ENCODE measurements at places on chromosomes 7 and 10.

DNA sequence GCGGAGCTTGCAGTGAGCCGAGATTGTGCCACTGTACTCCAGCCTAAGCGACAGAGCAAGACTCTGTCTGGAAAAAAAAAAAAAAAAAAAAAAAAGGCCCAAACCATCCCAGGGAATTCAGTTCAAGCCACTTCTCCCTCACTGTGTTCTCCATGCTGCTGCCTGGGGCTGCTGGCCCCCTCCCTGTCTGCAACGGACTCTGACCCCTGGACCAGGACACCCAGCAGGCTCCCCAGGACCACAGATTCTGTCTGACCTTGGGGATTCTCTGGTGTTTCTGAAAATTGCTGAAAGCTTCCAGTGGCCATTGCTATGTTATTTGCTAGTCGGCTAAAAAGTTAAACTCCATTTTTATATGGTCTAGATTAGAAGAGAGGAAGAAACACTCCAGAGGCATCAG, 261.7 kb upstream of the C7orf33 start:
- no peak for DNase-seq

DNA sequence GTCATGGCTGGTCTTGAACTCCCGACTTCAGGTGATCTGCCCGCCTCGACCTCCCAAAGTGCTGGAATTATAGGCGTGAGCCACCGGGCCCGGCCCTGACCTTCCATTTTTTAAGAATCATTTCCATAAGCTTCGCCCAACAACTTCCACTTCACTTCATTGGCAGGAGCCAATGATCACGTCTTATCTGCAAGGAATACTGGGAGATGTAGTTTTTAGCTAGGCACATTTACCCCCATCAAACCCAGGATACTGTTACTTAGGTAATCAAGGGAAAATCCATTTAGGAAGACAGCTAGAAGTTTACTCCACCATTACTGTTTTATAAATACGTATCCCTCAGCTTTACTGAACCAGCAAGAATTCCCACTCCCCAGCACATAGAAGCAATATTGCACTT, 3.4 kb upstream of the CDK13 start:
- no peak for DNase-seq

GRCh38 chr7:133646472-133647315, 393.8 kb downstream of the EXOC4 start:
- no peak for DNase-seq

DNA sequence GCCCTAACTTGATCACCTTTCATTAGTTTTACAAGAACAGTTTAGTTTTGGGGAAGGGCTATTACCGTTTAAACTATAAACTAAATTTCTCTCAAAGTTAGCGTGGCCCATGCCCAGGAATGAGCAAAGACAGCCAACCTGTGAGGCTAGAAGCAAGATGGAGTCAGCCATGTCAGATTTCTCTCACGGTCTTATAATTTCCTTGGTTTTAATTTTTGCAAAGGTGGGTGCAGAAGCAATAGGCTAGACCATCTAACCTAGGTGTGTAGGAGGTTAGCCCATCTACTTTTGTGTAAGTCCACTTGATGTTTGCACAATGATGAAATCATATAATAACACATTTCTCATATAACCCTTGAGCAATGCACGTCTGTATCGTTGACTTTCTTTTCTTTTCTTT, 8.9 kb downstream of the CCL24 start:
- DNase-seq: no peak

DNA sequence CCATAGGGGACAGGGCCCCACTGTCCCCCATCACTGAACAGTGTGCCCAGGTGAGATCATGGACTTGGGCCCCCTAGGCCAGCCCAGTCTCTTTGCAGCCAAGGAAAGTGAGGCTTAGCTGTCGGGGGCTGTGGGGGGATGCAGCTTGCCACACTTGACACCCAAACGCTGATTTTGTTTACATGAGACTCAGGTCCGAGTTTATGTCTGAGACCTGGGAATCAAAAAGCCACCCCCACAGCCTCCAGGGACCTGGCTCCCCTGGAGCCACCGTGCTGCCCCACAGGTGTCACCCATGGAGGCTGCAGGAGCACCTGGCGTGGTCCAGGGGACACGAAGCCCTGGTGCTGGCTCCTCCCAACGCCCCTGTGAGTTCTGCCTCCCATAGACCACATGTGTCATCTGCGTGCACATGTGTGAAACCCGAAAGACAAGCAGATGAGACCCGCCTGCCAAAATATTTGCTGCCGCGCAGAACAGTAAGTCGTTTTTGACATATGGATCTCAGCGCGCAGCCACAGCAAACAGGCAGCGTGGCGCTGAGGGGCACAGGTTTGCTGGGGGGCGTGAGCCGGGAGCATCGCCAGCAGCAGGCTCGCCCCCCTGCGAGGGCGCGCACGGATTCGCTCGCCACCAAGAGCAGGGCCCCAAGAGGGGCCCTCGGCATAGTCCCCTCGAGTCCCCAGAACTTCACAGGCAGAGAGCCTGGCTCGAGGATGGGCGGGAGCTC, 112.3 kb downstream of the LHPP start:
- DNase-seq: no peak

GRCh38 chr7:148906707-148907498, 22.8 kb upstream of the EZH2 start:
- DNase-seq: peak; percentile 34

DNA sequence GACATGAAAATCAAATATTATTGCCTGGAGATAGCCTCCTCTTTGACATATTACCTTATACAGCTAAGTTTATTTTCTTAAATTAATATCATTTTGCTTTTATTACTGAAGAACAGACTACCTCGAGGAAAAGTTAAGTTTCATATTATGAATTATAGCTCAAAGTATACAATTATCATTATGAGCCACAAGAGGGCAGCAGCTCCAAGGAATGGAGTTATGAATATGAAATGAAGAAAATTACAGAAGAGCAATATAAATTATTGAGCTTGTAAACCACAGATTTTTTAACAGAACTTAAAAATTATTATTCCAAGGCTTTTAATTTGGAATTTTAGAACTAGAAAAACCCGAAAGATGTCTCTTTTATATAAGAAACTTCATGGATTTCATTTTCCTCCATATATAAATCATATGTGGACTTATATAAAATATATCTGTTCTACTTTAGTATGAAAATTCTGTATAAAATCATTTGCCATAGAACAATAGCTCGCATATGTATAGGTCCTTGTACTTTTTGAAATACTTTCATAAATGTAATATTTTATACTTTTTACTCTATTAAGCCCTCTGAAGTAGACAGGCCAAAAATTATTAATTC, 40.1 kb downstream of the IQUB start:
- DNase-seq: no peak

GRCh38 chr10:96374639-96374984, 15.8 kb upstream of the OPALIN start:
- DNase-seq: no peak

GRCh38 chr10:90939116-90939515, 18.2 kb upstream of the ANKRD1 start:
- DNase-seq: no peak

DNA sequence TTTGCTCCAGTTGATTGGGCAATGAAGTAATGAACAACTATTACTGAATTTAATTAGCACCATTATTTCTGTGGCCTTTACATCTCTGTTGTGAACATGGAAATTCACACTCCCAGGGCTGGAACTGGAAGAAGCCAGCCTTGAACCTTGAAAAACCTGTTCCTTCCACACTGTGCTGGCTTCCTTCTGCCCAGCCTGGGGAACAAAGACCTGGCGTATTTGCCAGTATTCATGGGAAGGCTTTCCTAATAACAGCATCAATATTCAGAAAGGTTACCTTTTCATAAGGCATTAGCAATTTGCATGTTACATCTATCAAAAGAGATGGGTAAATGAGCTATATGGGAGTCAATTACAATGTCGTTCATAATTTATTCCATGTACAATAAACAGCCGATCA, 1.3 kb downstream of the C10orf90 start:
- DNase-seq: no peak

- no peak for DNase-seq
Observed at GRCh38 chr7:13949445-13949844, 40.0 kb downstream of the ETV1 start.

GRCh38 chr7:149686011-149686410, 87.4 kb downstream of the ZNF467 start:
- DNase-seq: no peak

- no peak for DNase-seq
Observed at GRCh38 chr7:128424686-128425275, 15.0 kb upstream of the IMPDH1 start.

DNA sequence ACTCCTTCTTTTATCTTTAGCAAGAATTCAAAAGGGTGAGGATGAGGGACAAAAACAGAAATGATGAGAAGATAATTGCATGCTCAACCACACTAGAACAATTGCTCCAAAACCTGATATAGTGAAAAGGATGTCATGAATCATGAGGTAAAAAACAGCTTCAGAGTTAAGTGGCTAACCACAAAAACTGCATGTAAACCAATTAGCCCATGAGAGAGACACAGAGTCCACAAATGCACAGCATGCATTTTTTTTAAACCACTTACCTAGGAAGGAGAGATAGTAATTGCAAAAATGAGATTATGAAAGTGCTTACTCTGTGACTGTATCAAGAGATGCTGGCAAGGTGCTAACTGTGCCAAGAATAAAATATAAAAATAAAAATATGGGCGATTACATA, 132.9 kb downstream of the MBL2 start:
- DNase-seq: no peak

GRCh38 chr7:36880108-36880507, 155.8 kb upstream of the AOAH start:
- DNase-seq: no peak

DNA sequence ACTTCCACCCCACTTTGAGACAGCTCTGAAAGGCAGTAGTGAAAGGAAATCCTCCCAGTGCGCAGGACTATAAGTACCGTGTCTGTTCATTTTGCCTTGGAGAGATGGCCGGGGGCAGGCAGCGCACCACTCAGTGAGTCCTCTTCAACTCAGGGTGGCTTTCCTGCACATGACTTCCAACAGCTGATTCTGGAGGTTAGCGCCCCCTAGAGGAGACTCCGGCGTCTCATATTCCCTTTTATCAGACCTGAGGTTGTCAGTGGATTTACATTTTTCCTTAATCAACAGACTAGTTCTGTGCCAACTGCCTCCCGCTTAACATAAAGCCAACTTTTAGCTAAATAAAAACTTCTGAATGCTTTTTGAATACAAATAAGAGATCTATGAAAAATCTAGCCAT, 101.0 kb downstream of the HERPUD2 start:
- DNase-seq: no peak

- DNase-seq: peak; percentile 26
Observed at GRCh38 chr10:48552946-48553564, 51.8 kb downstream of the ARHGAP22 start.

GRCh38 chr7:130850956-130851355, 116.9 kb upstream of the KLF14 start:
- DNase-seq: no peak

DNA sequence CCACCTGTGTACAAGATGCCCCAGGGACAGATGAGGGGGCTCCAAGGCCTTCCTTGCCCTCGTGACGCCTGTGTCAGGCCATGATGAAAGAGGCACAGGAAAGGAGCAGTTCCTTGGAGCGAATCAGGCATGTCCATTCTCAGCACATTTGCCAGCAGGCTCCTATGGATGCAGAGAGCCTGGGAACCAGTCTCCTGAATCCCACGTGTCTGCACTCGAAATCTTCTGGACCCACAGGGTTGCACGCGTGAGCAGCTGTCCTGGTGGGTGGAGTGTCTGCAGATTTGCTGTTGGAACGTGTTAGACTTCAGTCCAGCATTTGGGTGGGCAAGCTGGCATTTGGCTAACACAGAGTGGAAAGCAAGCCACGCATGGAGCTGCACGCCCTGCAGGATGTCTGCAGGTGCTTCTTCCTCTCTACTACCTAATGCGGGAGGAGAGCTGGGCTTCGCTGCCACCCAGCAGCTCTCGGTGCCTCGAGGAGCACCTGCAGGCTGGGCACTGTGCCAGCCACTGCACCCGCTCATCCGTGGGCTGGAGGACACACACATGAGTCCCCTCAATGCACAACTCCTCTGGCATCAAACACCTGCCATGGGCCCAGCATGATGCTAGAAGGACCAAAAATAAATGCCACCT, 140.7 kb downstream of the PAXIP1 start:
- DNase-seq: no peak

DNA sequence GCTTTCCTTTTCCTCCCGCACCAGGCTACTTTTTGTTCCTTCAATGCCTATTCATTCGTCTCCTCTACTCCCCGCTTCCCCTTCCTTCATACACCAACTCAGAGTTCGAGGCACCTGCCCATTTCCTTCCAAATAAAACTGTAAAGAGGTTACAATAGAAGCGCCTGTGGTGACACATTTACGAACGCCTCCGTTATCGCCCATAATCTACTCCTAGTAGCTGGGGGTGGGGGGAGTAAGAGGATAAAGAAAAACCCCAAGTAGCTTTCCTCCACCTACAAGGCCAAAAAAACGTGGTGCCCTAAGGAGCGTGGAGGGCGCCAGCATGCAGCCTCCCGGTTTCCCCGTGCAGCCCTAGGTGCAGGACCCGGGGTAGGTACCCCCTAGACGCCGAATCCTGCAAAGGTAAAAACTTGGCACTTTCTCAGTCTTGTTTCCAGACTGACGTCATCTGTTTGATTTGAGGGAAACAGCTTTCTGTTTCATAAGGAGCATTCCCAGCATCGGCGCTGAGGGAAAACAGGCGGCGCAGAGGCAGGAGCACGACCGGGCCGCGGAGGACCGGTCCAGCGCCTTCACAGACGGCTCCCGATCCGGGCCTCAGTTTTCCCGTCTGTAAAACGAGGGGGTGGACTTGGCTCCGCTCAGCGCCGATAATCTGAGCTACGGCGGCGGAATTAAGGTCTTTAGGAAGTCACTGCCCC, 922 bp downstream of the PPA1 start:
- DNase-seq: peak; percentile 66

DNA sequence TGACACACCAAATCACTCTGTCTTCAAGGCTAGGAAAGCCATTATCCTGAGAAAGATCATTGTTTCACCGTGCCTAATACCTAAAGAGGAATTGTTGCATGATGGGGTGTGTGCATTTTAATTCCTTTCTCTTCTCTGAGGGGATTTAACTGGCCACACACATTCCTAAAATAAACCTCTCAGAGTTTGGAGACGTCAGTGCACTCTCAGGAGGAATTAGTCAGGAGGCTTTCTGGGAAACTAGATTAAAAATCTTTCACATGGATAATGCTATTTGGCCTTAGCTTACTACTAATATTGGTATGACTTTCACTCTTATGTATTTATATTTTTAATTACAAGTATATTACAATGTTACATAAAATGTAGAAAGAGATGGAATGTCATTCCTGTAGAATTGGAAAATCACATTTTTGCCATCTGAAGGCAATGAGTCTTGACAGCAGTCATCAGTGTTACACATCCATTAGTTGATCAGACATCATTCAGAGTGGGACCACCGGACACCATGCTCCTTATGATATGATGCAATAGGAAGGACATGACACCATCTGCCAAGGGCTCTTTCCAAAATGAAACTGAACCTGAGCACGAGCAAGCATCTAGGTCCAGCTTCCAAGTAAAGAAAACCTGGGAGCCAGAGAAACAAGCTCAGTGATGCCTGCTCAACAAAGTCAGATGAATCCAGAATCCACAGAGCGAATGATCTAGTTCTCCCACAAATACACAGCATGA, 43.1 kb upstream of the TMEM273 start:
- DNase-seq: no peak

- DNase-seq: no peak
Observed at GRCh38 chr10:98599032-98599610, 152.4 kb upstream of the HPS1 start.

GRCh38 chr10:119325131-119325530, 117.8 kb downstream of the GRK5 start:
- no peak for DNase-seq

Data from activated CD8-positive, alpha-beta memory T cell treated with anti-CD3 and anti-CD28 coated beads, Interleukin-2, amount 10 ng/mL, durations not matched to agents 7 days and 5 days (primary cell).